Right cardiac atrium (tissue), 5 donors: ENCODE measurements at places on chromosomes 5 and 9. TPM values are rescaled to one million over a fixed set of nuclear protein-coding genes. Genes with fewer than 3 reads are reported as not detected.

DNA sequence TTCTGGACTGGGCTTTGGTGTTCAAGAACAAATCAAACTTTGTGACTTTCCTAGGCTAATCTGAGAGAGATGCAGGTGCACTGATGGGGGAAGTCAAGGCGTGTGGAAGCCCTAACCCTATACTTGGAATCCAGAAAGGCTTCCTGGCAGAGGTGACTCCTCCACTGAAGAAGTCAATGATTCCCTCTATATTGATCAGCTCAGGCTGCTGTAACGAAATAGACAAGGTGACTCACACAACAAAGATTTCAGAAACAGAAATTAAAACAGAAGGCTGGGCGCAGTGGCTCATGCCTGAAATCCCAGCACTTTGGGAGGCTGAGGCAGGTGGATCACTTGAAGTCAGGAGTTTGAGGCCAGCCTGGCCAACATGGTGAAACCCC lies 69.6 kb upstream of the GGTA1 start:
- no peak for DNase-seq

DNA sequence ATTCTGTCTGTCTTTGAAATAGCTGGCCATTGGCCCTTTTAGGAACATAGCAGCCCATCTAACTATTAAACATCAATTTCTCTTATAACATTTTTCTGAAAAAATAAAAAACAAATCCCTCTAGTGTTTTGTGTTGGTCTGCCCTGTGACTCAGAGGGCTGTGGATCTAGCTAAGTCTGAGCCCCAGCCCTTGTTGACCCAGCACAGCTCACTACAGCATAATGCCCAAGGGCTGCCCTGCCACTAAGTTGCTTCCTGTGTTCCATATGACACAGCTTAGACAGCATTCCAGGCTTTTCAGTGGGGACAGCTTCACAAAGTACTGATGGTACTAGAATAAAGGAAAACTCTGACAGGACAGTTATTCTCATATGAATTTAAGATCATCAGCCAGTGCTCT lies 136.0 kb downstream of the SCAMP1 start:
- DNase-seq: no peak

GRCh38 chr5:139232147-139232724 lies 34.1 kb upstream of the SIL1 start:
- DNase-seq: no peak

GRCh38 chr5:141994511-141995136 lies 18.2 kb downstream of the GNPDA1 start:
- no peak for DNase-seq

DNA sequence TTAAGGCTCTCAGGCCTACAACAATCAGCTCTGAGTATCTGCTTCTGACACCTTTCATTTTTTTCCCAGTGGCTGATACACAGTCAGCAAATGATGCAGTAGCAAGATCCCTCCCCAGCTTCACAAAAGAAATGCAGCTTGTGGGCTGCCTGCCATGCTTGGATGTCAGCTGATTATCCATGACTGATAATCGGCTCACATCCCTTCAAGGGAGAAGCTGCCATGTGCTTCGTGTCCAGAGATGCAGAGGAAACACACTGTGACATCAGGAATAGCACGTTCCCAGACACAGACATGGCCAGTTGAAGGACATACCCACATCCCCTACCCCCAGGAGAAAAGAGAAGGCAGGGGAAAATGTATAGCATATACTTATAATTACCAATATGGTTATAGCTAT lies 27.9 kb downstream of the TMEM215 start:
- no peak for DNase-seq

CATSPER3 gene
- total RNA-seq: 0.54 TPM

SPARC gene
- total RNA-seq: 896 TPM

STING1 gene
- total RNA-seq: 96.8 TPM
